Effector memory CD8-positive, alpha-beta T cell (primary cell): ENCODE measurements at places on chromosomes 6 and 20.

DNA sequence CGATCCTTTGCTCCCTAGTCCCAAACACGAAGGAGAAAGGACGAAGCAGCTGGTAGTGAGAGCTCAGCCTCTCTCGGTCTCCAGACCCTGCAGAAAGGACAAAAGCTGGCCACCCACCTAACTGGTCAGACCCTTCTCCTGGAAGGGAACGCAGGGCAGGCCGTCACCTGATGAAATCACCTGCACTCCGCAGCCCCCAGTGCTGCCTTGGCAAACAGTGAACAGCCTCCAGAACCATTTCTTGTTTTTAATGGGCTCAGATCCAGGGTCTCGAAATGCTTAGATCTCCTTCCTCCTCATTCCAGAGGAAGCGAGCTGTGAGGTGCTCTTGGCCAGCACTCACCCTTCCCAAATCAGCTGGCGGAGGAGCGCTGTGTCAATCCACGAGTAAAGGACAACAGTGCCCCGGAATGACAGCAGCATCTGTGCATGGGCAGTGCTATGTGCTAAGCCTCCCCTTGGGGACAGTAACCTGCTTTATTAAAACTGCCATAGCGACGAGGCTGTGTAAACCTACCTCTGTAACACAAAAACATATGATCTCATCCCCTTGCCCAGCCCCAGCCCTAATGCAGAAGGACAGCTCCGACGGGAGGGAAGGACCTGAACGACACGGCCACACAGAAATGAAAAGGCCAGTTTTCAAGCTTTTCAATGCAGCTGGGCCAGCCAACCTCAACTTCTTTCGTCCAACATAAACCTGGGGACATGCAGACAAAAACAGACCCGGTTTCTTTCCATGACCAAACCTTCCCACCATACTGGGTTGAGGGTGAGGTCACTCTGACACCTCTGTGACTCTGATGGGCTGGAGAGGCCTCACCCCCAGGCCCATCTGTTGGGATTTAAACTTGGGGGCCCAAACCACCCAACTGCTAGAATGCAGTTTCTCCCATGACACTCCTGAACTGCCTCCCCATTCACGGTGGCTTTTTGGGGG lies 43.3 kb downstream of the SULF2 start:
- DNase-seq = no peak

DNA sequence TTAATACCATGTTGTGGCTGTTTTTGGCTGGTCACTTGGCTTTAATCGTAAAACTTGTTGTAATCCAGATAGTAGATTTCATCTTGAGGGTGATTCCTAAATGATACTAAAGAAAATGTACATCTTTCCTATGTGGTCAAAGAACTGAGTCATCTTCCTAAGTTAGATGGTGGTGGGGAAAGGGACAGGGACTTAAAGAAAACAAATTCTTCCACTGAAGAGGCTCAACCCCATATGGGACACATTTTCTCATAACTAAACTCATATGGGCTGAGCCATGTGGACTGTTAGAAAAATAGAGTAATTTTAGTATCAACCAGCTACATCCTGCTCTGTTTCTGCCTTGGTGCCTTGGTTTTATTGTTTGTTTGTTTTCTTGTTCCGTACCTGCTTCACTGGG lies 155.8 kb downstream of the TSHZ2 start:
- DNase-seq = no peak

- DNase-seq = no peak
Measured at GRCh38 chr6:27494987-27495385, 22.1 kb upstream of the ZNF184 start.

DNA sequence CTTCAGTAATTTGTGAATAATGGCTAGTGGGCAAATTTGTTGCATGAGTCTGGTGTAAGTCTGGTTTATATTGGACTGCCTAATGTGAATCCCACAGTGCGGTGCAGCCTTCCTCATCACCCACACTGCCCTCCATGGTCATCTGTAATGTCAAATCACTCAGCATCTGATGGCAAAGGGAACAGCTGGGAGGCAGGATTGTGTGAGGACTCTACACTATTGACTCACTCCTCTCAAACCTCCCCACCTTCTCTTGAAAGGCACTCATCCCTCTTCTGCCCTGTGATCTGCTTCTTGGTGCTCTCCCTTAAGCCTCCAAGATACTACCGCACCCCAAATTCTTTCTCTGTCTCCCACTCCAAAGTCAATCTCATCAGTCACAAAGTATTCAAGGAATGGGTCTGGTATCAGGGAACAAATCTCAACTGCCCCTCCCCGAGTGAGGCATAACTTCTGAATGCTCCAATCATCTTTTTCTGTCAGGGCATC lies 146.0 kb upstream of the BEND6 start:
- no peak for DNase-seq

DNA sequence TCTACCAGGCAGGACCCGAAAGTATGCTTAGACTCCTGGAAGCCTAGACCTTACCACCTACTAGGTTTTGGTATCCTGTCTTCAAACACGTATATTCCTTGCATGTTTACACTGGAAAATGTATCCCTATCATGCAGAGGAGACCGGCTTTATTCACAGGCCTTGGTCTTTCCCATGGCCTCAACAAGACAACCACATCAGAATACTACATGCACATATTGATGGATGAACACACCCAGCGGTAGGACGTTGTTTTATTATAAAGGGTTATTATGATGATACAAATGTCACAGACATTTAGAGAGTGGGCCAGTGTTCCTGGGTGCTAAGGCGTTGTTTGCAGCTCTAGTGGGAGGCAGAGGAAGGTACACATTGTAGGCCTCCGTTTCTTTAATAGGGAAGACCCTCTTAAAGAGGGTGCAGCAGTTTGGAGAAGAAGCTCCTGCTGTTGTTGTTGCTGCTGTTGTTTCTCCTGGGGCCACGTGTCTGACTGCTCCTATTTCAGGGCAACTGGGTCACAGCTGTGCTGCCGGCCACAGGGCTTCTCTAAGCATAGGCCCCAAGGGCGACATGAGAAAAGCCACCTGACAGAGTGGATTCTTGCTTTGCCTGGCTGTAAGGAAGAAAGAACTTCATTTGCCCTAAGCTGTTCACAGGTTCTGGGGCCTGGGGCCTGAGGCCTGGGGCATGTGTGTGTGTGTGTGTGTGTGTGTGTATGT lies 98.3 kb upstream of the SASH1 start:
- no peak for DNase-seq

- no peak for DNase-seq
Measured at GRCh38 chr6:125636671-125637070, 112.8 kb upstream of the HEY2 start.

DNA sequence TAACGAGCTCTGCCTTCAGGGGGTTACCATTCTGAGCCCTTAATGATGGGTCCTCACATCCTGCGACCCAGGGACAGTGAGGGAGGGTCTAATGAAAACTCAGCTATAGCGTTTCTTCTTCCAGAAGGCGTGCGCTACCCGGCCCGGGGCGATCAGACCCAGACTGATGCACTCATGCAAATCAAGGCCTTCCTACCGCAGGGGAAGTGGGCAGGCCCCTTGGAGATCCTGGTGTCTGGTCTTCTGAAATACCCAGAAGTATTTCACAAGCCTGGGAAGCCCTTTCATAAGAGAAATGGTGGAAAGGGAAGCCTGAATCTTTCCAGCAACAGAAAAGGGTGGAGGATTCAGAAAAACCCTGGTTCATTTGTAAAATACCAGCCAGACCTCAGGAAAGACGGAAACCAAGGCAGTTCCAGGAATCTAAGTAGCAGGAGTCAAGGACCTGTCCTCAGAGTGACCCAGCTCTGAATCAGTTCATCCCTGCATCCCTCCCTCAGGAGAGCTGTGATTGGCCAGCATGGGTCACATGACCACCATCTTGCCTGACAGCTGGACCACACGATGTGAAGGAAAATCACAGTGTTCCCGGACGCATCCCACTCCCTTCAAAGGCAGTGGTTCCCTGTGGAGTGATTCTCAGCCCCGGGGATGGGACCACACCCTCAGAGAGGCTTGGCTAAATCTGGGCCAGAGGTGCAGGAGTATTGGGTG lies 12.7 kb downstream of the BFSP1 start:
- no peak for DNase-seq

DNA sequence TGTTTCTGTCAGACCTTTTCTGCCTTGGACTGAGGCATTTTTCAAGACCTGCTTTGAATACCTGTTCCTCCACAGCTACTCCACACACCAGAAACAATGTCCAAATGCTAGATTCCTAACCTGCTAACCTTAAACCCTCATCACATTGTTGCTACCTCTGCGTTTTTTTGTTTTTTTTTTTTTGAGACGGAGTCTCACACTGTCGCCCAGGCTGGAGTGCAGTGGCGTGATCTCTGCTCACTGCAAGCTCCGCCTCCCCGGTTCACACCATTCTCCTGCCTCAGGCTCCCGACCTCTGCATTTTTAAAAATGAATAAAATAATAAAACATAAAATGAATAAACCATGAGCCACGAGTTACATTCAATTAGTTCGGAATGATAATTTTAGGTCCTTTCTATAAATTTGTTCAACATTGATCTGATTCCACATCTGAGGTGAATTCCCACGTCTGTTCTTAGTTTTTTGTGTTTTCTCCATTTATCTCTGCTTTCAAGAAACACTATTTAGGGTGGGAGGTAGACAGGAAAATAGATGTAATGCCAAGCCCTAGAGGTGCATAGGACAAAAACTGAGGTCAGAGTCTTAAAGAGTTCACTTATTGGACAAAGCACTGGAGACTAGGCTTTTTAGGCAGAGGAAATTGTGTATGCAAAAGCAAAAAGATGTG lies 1.3 kb downstream of the C6orf89 start:
- DNase-seq = no peak

DNA sequence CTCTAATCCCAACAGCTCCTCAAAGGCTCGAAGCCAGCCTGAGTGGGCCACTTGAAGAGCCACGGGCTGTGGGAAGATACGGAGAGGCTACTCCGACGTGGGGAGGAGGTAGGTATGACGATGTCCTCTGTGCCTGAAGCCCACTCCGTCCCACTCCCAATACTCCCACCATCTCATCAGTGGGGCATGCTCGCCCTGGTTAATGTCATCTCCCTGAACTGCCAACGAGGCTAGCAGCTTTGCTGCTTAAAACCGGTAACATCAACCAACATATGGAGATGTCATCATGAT lies 11.1 kb downstream of the NRN1 start:
- DNase-seq = no peak

GRCh38 chr6:56416247-56416646 lies 168.9 kb upstream of the COL21A1 start:
- DNase-seq = no peak

GRCh38 chr6:129612440-129612839 lies 97.5 kb downstream of the ARHGAP18 start:
- no peak for DNase-seq

GRCh38 chr20:38246357-38247165 lies 14.0 kb downstream of the KIAA1755 start:
- no peak for DNase-seq

GRCh38 chr6:6686748-6687601 lies 98.5 kb downstream of the LY86 start:
- no peak for DNase-seq

DNA sequence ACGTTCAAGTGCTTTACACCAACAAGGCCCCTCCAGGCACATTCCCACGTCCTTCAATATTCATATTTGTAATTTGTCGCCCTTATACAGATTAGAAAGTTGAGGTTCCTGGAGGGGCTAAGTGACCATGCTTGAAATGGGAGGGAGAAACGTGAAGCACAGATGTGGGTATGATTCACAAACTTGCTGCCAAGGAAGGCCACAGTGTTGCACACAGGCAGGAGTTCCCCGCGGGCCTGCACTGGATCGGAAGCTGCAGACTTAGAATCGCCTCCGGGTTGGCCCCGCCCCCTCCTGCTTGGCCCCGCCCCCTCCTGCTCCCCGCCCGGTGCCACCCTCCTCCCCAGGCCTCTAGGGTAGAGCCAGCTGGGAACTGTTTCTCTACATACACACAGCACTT lies 58.2 kb upstream of the QKI start:
- no peak for DNase-seq

GRCh38 chr20:15491575-15491974 lies 1081.7 kb downstream of the KIF16B start:
- no peak for DNase-seq

GRCh38 chr6:122713138-122713537 lies 66.4 kb upstream of the FABP7 start:
- DNase-seq = no peak

DNA sequence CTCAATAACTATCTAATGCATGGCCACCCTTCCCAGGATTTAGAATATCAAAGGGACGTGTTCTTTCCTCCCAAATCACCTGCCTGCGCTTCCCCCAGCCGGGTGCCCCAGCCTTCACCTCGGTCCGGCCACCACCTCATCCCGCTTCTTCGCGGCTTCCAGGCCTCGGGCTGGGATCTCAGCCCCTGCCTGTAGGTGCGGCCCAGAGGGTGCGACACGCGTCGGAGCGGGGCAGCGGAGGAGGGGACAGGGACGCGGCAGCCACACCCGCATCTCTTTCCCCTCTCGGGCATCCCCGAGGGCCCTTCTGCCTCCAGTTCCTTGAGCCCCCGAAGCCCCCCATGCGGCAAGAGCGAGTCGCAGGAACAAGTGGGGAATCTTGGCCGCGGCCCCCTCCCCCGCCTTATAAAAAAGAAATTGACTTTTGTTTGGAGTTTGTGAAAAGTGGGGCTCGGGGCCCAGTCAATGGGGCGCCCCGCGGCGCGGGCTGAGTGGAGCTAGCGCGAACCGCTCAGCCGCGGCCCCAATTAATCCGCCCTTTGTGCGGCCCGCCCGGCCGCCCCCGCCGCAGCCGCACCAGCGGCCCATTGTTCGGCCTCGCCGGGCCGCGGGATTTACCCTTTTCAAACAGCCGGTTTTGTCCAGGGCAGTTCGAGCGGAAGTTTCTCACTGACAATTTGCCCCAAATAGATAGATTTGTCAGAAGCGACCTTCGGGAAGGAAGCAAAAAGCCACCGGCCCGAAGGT lies 8.4 kb upstream of the NR2E1 start:
- no peak for DNase-seq

DNA sequence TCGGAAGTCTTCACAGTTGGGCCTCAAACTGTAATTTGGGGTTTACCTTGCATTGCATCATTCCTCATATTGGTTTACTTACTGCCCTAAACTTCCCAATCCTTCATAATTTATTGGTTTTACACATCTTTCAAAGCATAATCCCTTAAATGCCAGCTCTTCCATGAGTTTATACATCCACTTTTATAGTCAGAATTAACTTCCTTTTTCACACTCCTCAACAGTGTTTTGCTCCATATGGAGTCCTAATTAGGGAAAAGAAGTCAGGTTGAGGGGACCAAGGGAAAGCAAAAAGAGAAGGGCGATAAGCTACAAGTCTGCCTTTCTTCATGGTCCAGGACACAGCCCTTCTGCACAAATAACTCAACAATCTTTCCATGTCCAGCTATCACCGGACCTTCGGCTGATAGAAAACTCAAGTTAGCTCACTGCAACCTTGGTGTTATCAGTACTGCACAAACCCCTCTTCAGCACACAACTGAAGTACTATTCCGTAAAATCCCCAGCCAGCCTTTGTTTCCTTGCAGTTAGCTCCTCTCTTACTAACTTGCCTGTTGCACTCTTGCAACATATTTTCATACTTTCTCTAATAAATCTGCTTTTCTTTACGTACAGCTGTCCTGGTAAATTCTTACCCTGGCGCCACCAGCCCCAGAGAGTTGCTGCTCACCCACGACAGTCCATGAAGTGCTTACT lies 2.0 kb downstream of the EEF1E1 start:
- DNase-seq = no peak

GRCh38 chr6:25296217-25296905 lies 17.2 kb downstream of the CARMIL1 start:
- no peak for DNase-seq

- no peak for DNase-seq
Measured at GRCh38 chr20:17795501-17796071, 95.8 kb downstream of the BANF2 start.

GRCh38 chr20:48808382-48809034 lies 19.3 kb downstream of the PREX1 start:
- no peak for DNase-seq
